ENCODE measurements at places on chromosomes 12 and 14.

DNA sequence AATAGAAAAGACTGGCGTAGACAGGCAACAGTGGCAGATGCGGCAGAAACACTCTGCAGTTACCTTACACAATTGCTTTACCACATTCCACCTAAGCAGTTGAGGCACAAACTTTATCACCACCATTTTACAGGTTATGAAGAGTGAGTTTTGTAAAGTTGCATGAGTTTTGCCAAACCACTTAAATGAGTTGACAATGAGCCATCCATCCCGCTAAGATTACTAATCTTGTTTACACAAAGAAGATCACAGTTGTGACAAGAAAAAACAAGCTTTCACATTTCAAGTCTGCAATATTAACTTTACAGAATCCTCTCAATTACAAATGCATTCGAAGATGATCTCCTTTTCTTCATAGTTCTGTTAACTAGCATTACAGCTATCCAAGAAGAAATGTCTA lies 1.8 kb downstream of the TMCC3 start:
- no peak for DNase-seq

DNA sequence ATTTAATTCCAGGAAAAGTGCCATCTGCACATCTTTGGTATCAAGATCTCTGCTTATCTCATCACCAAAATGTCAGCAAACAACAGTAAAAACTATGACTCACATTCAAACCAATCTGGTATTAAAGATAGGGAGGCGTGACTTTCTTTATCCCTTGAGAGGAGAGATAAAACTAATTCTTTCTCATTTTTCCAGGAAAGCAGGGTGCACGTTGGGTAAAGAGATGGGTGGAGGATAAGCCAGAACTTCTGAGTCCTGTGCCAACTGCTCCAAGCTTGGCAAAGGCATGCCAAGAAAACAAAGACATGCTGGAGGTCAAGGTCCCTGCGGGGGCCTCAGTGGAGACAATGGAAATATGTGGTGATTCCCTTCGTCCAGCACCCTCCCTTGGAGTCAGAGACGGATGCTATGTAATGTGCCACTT lies 225.8 kb upstream of the PLXNC1 start:
- DNase-seq: no peak

DNA sequence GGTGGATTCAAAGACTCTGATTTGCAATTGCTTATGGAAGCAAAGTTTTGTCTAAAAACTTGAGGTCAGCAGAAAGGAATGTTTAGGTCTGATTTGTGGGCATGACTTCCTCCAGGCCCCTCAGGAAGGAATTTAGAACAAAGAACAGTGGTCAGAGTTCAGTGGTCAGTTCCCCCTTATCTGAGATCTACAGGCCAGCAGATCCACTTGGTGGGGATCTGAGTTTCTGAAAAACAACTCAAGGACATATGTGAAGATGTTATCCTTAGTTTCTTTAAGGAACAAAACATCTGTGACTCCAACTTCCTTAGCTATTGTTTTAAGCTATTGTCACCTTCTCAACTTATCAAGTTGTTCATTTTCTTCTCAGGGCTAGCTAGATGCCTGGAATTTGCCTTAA lies 28.0 kb upstream of the NAA30 start:
- DNase-seq: no peak

GRCh38 chr12:70823182-70823976 lies 97.2 kb downstream of the PTPRR start:
- DNase-seq: no peak

GRCh38 chr14:59321626-59321949 lies 133.1 kb downstream of the DAAM1 start:
- DNase-seq: no peak

GRCh38 chr14:61128382-61129167 lies 147.5 kb downstream of the SLC38A6 start:
- DNase-seq: no peak

DNA sequence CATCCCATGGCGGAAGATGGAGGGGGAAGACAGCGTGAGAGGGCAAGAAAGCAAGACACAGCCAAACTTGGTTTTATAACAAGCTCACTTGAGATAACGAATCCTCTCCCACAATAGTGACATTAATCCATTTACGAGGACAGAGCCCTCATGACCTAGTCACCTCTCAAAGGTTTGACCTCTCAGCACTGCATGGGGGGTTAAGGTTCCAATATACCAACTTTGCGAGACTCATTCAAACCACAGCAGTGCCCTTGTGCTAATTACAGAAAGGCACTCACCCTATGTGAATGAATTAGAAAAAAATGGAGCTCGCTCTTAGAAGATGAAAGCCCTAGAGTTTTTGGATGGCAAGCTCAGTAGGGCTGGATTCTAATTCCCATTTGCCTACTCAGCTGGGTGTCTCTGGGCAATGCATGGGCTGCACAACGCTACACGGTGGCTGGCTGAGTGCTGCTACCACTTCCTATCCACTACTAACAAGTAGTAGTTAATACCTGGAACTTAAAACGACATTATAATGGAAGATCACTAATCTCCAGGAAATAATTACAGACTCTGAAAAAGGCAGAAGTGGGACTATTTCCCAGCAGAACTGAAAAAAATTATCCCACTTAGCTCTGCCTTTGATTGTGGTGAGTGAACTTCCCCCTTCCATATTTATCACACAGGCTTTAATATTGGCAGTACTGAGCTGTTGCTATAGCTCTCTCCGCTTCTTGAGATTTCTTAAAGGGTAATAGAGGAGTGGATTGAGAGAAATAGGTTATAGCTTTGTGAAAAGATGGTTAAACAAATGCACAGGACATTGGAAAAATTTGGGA lies 27.5 kb downstream of the TESPA1 start:
- DNase-seq: no peak

GRCh38 chr14:23125933-23126524 lies 7.0 kb upstream of the CEBPE start:
- DNase-seq: no peak

- DNase-seq: no peak
These were observed 66.0 kb downstream of the BMP4 start for GRCh38 chr14:53890611-53891101.

GRCh38 chr12:1054117-1054870 lies 63.3 kb downstream of the ERC1 start:
- DNase-seq: no peak

- DNase-seq: no peak
These were observed 1.5 kb downstream of the RASAL1 start for GRCh38 chr12:113134071-113134470.

DNA sequence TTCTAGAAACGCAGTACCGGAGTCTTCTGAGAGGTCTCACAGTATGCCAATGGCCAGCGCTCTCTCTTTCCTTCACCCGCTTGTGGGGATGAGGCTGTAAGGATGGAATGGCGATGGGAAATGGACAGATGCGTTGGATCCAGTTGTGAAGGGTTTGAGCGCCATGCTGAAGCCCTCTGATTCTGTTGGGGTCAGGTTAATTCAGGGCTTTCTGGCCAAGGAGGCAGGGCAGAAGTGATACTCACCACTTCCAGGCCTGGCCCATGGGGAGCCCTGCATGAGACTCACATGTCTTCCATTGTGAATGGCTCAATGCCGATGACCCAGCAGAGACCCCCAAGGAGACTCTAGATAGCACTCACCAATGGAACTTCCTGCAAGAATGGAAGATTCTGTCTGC lies 114.3 kb downstream of the BCL11B start:
- no peak for DNase-seq

DNA sequence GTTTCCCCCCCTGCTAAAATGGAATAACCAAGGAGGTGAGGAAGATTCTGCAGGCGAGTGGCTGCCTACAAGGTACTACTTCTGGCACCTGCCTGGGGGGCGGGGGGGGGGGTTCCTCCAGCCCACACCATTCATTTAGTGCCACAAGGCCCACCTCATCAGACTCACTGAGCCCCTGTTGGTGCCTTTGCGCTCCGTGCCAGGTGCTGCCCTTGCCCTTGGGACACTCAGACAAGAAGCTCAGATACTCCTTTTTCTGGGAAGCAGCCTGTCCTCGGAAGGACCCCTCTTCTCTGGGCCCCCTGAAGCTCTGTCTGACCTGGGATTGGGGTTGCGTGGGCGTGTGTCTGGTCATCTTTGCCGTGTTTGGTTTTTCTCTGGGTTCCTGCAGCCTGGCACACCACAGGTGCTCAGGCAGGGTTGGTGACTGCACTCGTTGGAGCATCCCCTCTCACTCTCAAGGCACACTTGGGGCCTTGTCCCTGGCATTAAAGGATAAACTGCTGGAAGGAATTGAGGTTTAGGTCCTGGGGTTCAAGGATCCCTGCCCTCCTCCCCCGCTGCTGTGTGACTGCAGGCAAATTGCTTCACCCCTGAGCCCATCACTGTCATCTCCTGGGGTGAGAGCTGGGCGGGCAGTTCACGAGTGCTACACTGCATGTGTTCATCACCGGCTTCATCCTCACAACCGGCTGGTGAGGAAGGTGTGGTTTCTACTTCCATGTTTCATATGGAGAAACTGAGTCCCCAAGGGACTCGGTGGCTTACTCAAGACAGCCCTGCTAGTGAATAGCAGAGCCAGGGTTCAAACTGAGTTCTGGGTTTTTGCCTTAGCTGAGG lies 16.9 kb downstream of the FAM222A start:
- DNase-seq: no peak

GRCh38 chr12:75870878-75871277 lies 160.7 kb downstream of the PHLDA1 start:
- no peak for DNase-seq

DNA sequence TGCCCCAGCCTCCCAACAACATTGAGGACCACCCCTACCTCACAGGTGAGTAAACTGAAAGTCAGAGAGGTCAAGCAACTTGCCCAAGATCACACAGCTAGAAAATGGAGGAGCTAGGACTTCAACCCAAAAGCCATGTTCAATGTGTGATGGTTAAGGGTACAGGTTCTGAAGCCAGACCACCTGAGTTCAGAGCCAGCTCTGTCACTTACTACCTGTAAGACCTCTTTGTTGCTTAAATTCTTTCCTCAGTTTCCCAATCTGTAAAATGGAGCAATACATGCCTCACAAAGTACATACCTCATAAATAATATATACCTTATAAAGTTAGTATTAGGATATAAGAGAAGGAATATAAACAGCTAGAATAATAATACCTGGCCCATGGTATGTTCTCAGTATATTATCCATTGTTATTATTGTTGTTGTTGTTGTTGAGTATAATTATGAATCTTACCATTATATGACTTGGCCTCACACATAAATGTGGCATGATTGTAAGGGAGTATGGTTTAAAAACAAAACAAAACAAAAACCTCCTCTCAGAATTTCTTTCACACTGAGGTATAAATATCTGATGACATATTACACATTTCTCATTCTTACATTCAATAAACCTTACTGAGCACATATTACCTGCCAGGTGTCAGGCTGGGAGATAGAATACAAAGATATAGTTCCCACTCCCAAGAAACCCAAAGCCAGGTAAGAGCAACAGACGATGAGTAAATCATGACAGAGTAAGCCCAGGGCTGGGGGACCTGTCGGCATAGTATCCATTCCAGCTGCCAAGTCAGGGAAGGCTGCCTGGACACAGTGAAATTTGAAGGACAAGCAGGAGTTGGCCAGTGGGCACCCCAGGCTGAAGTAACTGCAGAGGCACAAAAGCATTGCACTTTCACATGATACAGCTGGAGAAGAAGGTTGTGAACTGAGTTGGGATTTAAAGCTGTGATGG lies 19.6 kb downstream of the CMKLR1 start:
- DNase-seq: no peak

DNA sequence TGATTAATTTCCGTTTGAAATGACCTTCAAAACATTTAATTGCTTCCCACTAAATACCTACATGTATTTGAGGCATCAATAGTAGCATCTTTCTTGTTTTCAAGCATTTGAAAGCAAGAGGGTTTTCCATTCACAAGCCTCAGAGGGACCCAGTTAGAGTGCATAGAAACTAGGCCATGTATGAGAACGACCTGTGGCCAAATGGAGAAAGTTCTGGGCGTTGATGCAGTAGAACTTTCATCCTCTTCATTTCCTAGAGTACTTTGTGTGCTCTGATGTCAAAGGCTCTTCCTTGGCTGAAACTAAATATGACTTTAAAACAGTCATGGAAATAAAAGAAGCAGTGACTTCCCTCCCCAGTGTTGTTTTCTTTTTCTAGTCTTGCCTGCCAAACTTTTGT lies 944 bp upstream of the DHRS7 start:
- no peak for DNase-seq

GRCh38 chr12:92520511-92520910 lies 182.3 kb upstream of the PLEKHG7 start:
- no peak for DNase-seq

DNA sequence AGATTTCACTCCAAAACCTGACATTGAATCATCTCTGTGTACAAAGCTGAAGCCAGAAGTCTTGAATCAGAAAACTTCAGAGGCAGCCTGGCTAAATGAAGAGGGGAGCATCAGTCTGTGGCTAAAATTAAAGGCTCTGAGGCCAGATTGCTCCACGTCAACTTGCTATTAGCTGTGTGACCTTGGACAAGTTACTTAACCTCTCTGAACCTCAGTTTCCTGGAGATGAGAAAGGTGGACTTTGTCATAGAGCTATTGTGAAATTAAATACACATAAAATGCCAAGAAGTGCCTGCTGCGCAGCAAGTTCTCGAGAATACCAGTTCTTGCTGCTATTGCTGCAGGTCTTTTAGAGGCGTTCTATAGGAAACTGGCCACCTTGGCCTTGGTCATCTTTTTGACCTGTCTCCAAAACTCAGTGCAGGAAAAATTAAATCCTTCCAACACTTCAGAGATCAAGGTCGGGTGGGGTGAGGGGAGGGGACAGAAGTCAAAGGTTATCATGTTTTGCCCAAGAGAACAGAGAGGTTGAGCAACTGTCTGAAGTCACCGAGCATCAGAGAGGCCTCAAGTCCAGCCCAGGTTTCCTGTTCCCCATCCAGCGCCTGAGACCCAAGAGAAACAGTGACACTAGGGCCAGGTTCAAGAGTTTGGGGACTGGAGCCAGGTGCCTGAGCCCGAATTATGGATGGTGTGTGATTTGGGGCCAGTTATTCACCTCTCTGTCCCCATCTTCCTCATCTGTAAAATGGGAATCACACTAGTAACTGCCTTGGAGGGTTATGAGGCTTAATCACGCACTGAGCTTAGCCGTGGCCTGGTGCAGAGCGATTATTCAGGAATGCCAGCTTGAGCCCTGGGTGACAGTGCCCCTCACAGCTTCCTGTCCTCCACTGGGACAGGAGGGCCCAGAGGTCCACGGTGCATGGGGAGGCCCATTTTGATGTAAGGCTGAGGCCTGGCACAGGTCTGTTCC lies 1.1 kb downstream of the SERPINA1 start:
- no peak for DNase-seq

DNA sequence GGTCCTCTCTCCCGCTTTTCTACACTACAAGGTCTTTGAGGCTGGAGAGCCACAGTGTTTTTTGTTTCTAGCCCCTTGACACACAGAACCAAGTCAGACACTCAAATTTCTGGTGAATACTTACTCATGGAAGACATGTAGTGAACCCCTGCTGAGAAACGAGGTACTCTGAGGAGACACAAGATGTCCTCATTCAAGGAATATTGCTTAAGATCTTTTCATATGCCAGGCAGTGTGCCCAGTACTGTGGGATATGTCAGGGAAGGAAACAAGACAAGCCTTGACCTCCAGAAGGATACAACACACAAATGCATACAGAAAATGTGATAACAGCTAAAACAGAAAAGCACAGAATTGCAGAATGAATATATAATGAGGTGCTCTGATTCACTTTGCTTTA lies 75.9 kb downstream of the TMTC1 start:
- no peak for DNase-seq

Measured in stimulated activated CD8-positive, alpha-beta memory T cell treated with anti-CD3 and anti-CD28 coated beads, Interleukin-2, amount 100 ng/mL, for 1 hour (primary cell).